ENCODE measurements at places on chromosomes 4 and X.

DNA sequence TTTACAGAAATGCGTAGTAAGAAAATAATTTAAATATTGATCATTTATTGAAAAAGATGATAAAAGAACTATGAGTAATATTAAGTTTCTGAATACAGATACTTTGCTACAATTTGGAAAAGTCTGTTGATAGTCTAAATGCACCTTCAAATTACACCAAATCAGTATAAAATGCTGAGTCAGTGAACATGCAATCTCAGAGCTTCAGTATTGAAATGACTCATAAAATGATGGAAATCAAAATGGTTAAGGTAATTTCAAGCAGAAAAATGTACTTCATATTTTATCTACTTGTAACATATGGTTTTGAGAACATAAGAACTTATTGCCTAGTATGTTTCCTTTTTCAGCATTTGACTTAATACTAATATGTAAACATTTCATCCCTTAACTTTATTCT is 448.2 kb downstream of the PCDH10 start:
- no peak for DNase-seq

DNA sequence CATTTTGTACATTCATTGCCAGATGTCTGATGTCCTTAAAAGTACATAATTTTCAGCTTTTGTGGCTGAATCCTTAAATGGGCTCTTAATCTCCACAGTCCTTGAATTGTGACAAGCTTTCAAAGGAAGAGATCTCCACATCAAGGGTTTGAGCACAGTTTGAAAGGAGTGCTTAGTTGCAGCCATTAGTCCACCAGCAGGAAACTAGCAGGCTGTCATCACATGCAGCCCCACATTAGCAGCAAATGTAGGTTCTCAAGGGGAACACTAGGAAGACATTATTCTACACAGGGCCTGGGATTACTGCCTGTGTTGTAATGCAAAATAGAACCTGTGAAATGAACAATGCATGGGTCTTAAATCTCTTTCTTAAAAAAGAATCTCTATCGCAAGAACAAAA is 173.2 kb downstream of the CBLL2 start:
- no peak for DNase-seq

DNA sequence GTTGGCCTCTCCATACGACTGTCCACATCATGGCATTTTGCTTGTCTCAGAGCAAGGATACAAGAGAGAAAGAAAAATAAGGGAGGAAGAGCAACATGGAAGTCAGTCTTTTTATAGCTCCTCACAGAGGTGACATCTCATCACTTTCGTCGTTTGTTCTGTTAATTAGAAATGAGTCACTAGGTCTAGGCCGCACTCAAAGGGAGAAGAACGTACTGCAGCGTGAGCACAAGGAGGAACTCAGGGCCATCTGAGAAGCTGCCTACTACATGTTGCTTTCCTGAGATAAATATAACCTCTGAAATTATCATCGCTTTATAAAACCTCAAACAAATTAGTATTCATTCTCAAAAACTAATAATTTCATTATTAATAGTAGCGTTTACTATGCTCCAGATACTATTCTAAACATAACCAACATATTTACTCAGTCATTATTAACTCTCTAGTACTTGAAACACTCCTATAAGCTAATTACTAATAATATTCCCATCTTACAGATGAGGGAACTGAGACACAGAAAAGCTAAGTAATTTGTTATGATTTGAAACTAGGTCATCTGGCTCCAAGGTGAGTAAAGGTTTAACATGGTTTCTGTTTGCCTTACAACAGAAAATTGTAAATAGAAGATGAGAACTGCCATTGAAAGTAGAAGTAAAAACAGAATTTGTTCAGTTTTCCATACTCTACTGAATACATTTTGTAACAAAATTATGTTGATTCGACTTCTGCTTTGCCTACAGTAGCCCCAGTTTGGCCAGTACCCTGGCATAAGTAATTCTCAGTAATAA is 213.2 kb upstream of the UGT8 start:
- no peak for DNase-seq

GRCh38 chr4:125547836-125548235 is 233.1 kb downstream of the FAT4 start:
- no peak for DNase-seq

GRCh38 chrX:49910344-49910743 is 12.1 kb upstream of the CLCN5 start:
- peak; percentile 81 for DNase-seq

DNA sequence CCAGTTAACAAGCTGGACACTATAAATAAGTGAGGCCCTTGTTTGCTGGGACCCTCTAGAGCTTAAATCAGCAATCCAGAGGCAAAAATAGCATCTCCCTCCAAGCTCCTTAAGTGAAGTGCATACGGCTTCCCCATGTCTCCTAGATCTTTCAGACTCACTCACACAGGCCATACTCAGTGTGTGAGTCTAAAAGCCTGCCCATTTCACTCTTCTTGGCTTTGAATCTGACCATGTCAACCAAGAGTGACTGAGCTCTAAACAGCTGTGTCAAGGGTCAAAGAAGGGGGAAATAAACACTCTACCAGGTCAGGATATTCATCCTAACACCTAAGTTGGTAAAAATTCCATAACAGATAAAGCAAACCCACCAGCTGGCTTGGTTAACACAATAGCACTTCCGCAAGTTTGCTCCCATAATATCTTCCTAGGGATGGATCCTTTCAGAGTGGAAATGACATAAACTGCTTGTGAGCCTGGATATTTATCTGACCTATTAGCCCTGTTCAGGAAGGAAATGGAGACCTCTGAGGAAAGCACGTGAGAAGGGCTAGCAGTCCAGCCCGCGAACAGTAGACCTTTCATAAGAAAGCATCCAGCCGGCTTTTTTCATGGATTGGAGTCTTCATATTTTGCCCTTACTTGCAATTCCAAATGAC is 65.6 kb downstream of the MID1 start:
- no peak for DNase-seq

DNA sequence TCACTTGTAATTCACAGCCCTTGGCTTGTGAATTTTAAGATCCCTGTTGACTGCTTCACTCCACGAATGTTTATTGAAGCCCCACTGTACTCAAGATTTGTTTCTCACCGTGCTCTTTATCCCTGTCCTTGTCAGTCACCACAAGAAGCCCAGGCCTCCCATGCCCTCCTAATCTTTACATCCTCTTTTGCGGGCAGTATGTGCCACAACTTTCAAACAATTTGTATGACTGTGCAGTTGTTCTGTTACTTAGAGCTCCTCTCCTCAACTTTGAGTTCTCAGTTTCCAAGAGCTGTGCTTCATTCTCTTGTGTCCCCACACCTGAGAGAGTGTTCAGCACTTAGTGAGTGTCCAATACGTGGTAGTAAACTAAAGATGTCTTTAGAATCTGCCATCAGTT is 467.7 kb downstream of the NKX6-1 start:
- DNase-seq = no peak

- no peak for DNase-seq
These were observed 137.7 kb downstream of the LDB2 start for GRCh38 chr4:16760617-16761363.

DNA sequence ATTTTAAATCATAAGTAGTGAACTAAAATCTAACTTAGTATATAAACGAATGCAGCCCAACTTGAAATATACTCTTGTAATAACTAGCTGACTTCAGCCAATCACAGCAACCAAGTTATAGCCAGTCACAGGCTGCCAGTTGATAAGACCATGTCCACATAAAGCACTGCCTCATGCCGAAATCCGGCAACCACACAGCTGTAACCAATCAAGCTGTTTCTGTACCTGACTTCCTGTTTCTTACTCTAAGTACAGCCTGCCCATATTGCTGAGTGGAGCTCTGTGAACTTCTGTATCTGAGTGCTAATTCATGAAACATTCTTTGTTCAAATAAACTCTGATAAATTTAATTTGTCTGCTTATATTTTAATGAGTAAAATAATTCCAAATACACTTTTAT is 805.3 kb upstream of the EPHA5 start:
- DNase-seq = no peak

GRCh38 chr4:86117705-86118302 is 242.0 kb downstream of the MAPK10 start:
- no peak for DNase-seq

GRCh38 chrX:349196-349595 is 30.6 kb upstream of the GTPBP6 start:
- DNase-seq = no peak

- no peak for DNase-seq
These were observed 623.8 kb downstream of the FAT4 start for GRCh38 chr4:125938541-125938940.

DNA sequence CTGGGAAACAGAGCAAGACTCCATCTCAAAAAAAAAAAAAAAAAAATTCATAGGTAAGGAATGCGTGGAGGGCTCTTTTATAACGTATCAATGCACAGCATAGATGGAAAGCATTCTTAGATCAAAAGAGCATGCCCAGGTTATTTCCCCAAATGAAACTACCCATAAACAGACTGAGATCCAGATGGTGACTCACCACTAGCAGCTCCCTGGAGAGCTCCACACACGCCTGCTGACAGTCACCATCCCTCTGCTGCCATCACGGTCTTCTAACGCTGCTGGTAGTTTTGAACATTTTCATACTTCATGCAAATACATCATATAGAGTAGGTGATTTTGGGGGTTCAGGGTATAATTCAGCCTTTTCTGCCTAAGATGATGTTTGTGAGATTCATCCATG is 136.9 kb downstream of the ASMT start:
- DNase-seq = no peak

- peak; percentile 13 for DNase-seq
These were observed 4.2 kb downstream of the CENPVL3 start for GRCh38 chrX:51614353-51615012.

- no peak for DNase-seq
These were observed 301.8 kb downstream of the HNRNPD start for GRCh38 chr4:82071951-82072350.

DNA sequence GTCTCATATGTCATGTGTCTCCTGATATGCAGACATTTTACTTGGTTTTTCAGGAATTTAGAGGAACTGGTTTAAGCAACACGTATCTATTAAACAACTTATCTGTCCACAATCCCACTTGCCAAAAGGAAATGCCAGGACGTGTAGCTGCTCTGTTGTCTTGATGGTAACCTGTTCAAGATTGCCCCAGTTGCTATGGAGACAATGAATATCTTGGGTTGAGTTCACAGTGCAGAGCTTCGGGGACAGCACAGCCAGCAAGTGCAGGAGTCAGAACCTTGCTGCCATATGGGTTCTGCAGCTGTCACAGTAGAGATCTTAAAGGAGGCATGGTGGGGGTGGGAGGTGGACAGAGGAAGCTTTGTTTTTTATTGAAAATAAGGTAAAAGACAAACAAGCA is 28.7 kb upstream of the FAM9B start:
- no peak for DNase-seq

- DNase-seq = no peak
These were observed 168.0 kb upstream of the PACRGL start for GRCh38 chr4:20532116-20532790.

- DNase-seq = no peak
These were observed 426.8 kb upstream of the CNKSR2 start for GRCh38 chrX:20947411-20947912.

GRCh38 chrX:10071451-10072144 is 85.2 kb upstream of the CLCN4 start:
- no peak for DNase-seq

DNA sequence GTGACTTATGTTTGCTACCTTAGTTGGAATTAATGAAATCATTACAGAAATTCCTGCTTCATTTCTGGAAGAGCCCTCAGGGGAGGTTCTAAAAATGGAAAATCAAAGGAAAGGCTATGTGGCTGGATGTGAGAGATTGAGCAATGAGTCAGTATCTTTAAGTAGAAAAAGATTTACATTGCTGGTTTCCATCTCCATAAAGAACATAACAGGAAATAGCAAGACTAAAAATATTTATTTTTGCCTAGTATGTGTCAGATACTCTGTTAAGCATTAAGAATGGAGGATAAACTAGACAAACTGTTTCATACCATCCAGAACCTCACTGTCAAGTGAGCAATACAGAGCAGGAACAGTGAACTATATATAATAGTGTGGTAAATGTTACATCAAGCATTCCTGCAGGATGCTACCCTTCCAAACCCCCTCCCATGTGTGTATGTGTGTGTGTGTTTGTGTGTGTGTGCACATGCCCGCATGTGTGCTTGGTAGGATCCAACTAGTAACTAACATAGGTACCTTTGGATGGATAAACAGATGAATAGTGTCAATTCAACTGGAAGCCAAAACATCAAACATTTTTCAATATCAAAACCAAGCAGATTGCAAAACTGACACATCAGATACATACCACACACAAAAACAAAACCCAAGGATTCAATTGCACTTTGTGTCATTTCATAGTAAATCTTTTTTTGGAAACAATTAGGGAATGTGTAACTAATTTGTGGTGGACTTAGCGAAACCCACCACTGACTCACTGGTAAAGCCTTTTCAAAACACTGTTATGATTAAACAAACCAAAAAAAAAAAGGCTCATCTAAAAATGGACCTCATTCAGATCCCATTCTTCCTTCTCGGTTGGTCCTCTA is 223.4 kb downstream of the SHROOM3 start:
- no peak for DNase-seq
